Activated effector memory CD4-positive, alpha-beta T cell treated with Interleukin-2 at 50 U/mL for 16 hours (primary cell): ENCODE measurements at places on chromosomes 2 and 18.

- no peak for DNase-seq
Observed at GRCh38 chr2:175854129-175854528, 147.9 kb downstream of the LNPK start.

DNA sequence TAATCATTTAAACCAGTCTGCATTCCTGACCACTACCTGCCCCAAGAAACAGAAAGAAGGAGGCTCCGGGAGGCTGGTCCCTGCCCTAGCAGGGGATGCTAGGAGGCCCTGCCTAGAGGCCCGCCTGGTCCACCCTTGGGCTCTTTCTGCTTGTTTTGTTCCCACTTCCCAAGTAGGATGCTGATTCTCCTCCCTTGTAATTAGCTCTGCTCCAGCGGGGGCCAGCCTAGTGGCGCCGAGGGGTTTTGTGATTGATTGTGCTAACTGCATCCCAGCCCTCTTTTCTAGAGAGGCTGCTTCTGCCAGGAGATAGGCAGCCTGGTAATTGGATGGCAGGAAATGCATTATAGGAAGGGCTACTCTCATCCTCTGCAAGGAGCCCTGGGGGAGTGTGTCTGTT is 220.0 kb downstream of the LOXHD1 start:
- DNase-seq, result no peak

GRCh38 chr18:70382017-70382416 is 93.2 kb downstream of the SOCS6 start:
- no peak for DNase-seq

GRCh38 chr18:41955688-41956087 is 654 bp downstream of the PIK3C3 start:
- DNase-seq, result no peak

GRCh38 chr2:185578322-185578721 is 160.3 kb upstream of the FSIP2 start:
- DNase-seq, result no peak

DNA sequence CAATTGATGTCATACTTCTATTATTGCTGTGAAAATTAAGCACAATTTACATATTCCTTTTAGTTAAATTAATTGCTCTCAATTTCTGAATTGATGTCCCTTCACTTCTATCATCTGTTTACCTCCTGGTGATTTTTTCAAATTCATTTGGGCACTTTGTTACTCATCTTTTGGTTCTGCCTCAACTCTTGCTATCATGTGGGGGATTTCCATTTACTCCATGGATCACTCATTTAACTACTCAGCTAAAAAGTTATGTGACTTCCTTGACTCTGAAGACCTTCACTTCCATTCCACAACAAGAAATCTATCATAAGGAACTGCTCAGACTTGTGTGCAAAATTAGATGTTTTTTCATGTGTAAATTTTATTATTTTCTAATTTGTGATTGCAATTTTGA is 126.2 kb downstream of the EHBP1 start:
- DNase-seq, result no peak

DNA sequence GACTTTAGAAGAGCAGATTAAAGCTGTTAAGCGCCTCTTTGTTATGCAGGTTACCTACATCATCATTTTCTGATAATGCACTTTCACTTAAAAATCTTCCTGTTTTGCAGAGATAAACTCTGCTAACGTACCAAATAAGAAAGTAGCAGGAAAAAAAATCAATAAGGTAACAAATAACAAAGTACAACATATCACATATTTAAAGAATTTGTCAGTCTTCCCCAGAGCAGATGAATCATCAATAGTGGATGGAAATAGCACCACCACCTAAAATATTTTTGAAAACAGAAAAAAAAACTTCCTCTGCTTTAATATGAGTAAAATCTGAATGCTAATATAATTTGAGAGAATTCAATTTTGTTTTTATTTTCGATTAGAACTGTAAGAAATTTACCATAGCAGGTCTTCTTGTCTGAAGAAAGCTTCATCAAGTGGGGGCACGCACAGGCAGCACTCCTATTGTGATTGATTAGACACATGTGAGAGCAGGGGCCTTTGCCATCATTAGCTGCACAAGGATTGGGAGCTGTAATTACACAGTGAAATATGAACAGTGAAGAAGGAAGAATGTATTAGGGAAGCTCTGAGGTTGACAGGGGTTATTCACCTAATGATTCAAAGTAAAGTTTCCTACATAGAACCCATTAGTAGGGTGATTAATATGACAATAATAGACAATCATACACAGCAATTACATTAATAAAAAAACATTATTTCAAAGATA is 1279.4 kb downstream of the LRP1B start:
- no peak for DNase-seq

DNA sequence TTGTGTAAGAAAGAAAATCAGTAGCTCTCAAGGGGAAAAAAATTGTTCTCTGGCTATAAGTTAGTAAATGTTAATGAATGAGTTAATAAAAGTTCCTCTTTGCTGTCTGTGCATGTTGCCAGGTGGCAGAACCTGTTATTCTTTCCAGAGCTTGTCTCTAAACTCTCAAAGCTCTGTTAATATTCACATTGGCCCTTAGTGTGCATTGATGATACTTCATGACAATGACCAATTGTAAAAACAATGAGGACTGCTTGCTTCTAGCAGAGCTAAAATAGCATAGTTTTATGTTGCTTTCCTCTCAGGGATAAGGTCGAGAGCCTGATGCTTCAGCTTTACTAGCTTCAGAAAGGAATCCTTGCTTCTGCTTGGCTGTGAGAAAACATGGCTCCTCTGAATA is 91.5 kb downstream of the RAD51AP2 start:
- DNase-seq, result no peak

- no peak for DNase-seq
Observed at GRCh38 chr2:224722250-224722649, 6.1 kb upstream of the CCDC195 start.

- no peak for DNase-seq
Observed at GRCh38 chr2:46716927-46717326, 198.7 kb downstream of the MCFD2 start.

DNA sequence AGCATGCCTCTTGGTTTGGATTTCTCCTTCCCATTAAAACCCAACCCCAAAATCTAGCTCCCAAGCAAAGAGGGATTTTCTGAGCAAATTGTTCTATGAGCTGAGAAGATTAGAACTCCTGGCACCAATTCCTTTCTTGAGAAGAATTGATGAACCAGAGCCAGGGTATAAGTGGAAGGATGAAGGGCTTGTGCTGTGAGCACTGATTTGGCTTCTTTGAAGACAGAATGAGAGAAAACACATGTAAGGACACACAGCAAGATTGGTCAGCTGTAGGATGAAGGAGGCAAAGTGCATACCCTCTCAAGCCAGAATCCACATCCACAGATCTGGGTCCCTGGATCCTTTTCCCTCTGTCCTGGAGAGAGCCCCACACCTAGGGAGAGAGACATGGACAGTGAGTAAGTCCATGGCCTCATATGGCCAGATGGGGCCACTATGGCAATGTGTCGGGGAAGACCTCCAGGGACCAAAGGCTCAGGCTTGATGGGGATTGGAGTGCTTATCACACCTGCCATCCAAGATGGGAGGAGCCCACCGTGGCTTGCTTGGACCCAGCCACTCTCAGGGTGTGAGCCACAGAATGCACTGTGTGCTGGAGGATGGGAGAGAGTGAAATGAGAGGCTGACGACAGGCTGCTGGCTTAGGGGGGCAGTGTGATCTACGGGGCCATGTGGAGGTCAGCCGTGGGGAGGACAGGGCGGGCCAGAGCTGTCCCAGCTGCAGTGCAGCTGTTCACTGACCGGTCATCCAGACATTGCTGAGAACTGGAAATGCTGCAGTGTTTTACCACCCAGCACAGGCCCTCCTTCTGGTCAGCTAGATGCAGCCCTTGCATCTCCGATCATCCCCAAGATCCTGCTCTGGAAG is 339.8 kb downstream of the CYP26B1 start:
- no peak for DNase-seq

GRCh38 chr2:189208254-189208653 is 28.7 kb upstream of the COL5A2 start:
- DNase-seq, result no peak

DNA sequence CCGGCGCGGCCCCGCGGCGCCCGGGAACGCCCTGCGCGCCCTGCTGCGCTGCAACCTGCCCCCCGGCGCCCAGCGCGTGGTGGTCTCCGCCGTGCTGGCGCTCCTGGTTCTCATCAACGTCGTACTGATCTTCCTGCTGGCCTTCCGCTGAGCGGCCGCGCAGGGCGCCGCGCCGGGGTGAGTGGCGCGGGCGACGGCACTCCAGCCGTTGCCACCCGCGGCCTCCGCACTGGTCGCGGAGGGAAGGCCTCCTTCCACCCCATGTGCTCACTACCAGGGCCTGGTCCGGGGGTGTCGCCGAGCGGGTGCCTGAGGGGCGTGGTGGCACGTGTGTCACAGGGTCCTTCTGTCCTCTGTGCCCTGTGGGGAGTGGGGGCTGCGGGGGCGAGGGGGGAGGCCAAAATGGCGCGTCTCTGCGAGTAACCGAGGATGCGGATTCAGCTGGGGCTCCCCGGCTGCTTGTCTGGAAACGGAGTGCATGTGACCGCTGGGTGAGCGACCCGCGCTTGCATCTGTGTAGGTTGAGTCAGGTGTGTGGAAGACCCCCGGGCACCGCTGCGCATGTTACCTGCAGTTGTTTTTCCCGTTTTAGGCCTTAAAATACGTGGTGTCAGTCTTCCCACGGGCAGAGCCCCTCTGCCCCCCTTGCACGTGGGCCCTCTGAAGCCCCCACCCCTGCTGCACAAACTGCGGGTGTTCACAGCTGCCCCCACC is 58.0 kb downstream of the FAM168B start:
- DNase-seq, result no peak

DNA sequence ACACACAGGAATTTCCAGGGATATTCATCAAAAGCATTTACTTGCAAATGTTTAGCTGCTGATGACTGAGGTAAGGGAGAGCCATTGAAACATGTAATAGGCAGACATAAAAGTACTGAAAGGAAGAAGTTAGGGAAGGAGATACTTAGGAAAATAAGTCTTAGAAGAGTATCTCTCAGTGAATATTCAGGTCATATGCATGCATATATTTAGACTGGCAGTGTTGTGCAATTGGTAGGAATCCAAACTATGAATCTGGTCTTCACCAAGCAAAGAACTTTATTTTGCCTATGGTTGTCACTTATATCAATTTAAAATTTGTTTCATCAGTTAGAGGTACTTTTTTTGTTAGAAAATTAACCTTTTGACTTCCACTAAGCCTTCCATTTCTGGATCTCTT is 1490.7 kb downstream of the SUCLG1 start:
- no peak for DNase-seq

GRCh38 chr2:130947967-130948366 is 111.3 kb downstream of the ARHGEF4 start:
- no peak for DNase-seq

- DNase-seq, result no peak
Observed at GRCh38 chr18:9974279-9974915, 60.6 kb downstream of the VAPA start.

- no peak for DNase-seq
Observed at GRCh38 chr2:156321243-156321904, 11.1 kb downstream of the NR4A2 start.

DNA sequence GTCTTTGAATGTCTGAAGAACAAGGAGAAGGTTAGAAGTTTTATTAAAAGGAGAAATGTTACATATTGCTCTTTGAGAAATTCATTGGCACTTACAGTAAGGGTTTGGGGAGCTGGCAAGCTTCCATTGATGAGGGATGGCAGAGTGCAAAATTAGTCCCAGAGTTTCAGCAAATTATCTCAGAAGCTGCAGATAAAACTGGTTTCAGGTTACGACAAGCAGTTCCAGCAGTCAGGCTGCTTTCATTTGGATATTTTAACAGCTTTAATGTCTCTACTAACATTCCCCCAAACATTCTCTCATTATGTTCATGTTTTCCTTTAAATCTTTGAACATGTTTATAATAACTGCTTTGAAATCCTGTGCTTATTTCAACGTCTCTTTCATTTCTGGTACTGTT is 153.1 kb downstream of the TTC27 start:
- no peak for DNase-seq

DNA sequence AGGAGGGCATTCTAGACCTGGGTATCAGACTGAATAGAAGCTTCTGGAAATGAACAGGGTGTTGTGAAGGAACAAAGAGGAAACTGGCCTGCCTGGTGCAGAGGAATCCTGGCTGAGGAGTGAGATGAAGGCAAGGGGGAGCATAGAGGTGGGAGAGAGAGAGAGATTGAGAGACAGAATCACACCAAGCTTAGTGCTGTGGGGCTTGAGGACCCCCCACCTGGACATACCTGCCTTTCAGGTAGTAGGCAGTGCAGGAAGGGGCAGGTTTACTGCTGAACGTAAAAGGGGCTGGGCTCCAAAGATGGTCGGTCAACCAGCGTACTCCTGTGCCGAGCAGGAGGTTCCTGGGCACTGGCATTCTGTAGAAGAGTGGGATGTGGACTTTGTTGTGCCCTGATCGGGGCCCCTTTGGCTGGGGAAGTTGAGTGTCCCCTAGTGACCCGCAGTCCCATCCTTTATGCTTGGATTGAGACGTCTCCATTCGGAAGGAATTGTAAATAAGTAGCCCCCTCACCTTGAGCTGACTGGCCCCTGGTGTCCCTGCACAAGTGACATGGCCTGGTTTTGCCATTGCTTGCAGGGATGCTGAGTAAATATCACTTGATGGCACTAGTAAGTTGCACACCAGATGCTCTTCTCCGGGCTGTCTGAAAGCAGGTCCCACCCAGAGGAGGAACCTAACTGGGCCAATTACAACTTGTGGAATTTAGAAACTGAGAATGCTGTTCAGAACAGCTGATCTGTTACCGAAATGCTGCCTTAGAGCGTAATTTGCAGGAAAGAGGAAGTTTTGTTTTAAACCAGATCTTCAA is 1.4 kb downstream of the UBE2F start:
- DNase-seq, result peak; percentile 21
